ENCODE measurements at places on chromosomes 7 and 10.

DNA sequence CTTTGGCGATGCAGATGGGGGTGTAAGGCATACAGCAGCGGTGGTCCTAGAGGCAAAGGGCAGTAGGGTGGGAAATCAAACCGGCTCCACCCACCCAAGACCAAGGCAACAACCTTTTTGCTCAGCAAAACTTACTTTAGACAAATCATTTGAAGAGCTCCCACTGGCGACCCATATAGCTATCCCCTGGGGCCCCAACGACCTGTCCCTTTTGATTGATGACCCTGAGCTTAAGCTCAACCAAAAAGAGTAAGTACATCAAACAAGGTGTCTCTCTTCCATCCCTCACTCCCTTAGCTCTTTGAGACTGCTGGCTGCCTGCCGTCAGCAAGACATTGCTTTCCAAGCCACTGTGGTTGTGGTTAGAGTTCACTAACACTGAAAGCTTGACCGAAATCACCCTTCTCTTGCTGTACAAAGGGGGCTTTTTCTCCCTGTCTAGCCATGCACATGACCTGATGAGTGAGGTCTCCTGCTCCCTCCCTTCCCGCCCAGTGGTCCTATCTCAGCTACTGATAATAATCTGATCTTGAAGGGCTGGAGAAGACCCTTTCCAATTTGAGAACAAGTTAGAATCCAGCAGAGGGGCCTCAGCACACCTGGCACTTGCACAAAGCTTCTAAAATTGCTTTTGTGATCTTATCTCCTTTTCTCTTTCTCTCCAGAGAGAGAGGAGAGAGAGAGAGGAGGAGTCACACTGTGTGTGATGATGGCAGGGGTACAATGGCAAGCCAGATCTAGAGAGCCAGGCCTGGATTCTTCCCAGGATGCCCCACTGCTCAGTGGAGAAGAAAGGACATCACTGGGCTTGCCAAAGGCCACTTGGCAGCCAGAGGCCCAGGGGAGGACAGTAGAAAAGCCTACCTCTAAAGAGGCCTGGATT is 42.2 kb downstream of the XPNPEP1 start:
- DNase-seq, result no peak

DNA sequence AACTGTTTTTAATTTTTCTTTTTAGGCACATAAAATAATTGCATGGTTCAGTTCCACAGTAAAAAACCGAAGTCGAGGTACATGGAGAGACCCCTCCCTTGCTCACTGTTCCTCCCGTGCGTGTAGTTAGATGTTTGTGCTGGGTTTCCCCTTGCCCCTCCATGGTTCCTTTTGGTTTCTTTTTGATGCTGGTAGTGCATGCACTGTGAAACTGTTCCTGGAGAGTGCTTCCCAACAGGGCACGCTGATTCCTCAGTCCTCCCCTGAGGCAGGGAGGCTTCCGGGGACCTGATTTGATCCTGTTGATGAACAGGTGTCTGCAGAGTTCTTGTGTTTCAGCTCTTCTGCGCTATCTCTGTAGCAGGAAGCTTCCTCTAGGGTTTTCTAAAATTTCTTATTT is 69.5 kb downstream of the ADCY1 start:
- DNase-seq, result no peak

DNA sequence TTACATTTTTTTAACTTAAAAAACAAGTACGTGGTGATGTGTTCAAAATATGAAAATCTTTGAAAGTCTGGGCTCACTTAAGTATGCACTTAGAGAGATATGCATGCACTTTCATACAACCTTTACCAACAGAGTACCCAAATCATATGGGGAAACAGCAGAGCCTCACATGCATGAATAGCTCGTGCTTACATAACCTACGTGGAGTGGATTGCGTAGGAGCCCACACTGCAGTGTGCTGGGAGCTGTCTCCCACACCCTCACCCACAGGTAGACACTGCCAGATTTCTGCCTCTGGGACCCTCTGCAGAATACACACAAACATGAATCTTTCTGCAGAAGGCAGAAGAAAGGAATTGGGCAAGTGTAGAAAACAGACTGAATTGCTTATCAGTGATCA is 581 bp downstream of the CLCN1 start:
- DNase-seq, result no peak

GRCh38 chr7:80967071-80967916 is 48.4 kb upstream of the SEMA3C start:
- no peak for DNase-seq

DNA sequence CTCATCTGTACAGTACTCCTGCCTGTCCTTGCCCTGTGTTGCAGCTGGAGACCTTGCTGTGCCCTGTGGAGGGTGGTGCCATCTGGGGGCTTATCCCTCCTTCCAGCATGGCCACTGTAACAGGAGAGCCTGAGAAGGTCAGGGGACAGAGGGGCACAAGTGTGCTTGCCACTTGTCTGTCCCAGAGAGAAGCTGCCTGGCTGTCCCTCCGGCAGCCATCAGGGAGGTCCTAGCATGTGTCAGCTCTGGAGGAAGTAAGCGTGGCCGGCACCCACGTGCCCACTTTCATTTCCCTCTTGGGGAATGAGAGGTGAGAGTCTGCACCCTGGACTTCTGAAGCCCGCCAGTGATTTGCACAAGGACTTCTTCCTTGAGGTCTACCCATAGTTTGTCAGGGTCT is 97.0 kb upstream of the PPIF start:
- DNase-seq, result no peak

DNA sequence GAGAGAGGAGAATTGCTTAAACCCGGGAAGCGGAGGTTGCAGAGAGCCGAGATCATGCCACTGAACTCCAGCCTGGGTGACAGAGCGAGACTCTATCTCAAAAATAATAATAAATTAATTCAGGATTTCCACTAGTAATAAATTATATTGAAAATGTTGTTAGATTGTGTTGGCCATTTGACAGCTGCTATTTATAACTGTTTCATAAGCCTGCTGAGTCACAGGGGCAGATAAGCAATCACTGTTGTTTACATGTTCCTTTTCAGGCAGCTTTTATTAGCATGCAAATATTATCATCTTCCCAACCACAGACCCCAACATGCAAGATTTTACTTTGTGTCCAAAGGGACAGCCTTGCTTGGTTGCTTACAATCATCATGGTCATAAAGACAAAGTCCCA is 49.5 kb upstream of the ZNF138 start:
- DNase-seq, result no peak

GRCh38 chr7:2775785-2776184 is 68.3 kb downstream of the GNA12 start:
- DNase-seq, result no peak
